NCI-H2081 (cell line): ENCODE measurements at places on chromosomes 3 and 15.

DNA sequence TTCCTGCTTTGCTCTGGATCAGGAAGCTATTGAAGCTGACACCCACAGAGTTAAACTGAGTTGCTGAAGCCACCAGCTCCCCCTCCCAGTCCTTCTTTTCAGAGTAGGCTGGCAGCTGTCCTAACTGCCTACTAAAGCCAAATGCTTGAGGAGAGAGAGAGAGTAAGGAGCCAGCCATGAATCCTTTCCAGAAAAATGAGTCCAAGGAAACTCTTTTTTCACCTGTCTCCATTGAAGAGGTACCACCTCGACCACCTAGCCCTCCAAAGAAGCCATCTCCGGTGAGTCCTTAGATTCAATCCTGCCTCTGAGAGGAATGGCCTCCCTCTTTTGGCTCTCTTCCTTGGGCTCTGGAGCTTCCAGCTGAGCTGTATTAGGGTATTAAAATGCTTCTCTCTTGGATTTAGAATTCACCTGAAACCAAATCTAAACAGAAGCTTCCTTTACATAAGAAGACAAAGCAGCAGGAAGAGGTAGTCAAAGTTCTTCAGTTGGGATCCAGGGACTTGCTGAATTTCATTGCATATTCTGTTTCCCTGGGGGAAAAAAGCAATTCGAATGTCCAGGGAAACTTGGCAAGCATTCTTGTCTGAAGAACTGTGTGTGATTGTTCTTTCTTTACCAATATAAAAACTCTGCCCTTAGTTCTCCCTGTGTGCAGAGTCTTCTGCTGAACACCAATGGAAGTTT, at the start of gene SLC15A2:
Gene SLC15A2 (plus strand): TSS at position 101 of the 690 bp plus-strand sequence. CDS start 76 bp downstream, at position 177.
- no peak for DNase-seq

GRCh38 chr15:40565333-40566238, 744 bp upstream of the CCDC32 start:
- DNase-seq, result no peak

DNA sequence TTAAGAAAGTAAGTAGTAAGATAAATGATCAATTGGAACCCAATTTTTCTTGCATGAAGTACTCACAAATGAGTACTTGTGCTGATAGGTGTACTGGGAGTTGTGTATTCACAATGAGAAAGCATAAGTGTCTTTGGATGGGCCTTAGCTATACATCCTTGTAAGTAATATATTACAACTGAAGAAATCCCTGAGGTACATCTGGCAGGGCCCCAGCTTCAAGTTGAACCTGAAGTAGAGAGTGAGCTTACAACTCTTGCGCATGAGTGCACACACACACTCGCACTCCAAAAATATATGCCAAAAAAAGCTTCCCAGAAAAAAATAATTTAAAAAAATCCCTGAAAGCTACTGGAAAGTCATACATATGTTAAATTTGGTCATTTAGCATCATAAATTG, 222.5 kb downstream of the ROBO2 start:
- DNase-seq, result no peak

- peak; percentile 79 for DNase-seq
These were observed 40.8 kb downstream of the KAT2B start for GRCh38 chr3:20080956-20081554.

DNA sequence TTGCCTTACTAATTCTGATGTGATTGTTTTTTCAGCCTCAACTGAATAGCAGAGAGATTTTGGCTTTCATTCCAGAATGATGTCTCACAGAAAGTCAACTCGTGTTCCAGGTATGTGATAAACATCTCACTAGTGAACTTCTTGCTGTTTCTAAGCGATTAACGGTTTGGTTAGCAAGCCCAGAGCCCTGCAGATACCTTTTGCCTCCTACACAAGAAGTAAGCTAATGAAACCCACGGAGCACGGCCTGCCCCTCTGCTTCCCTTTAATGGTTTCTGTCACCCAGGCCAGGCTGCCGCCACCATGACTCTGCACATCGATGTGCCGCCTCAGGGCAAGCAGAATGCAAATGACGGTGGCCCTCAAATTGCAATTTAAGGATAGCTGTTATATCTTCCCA, 155.9 kb upstream of the ICE2 start:
- no peak for DNase-seq

- DNase-seq, result no peak
These were observed 33.9 kb upstream of the LCTL start for GRCh38 chr15:66599536-66600239.

- DNase-seq, result no peak
These were observed 77.0 kb upstream of the SEC13 start for GRCh38 chr3:10397879-10398278.

DNA sequence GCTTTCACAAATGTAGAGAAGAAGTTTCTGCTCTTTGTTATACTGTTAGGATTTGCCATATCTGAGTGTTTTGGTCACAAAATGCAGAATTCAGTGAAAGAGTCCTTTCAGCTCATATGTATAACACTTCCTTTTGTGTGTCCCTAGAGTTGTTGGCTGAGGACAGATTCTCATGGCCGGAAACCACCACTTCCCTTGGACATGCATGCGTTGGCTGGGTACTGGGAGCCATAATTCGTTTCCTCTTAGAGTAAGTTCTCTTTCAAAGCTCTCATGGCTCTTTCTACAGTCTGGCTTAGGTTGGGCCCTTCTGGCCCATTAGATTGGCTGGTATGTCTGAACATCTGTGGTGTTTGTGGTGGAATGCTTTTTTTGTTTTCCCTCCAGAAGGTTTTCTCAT, 298.5 kb downstream of the DIPK2A start:
- DNase-seq, result no peak

DNA sequence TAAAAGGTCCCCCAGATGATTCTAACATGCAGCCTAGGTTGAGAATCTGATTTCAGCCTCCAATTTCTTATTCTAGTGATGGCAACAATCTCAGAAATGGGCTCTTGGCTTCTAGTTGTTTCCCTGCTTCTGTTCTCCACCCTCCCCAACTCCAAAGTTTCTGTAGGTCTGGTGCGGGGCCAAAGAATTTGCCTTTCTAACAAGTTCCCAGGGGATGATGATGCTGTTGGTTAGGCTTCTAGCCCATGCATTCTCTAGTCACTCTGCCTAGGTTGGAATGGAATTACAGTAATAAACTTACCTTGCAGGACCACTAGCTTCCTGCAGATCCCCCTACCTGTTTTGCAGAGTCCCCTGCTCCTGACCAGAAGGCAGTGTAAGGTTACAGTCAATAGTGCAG, 103.2 kb upstream of the PPP2R3A start:
- no peak for DNase-seq

DNA sequence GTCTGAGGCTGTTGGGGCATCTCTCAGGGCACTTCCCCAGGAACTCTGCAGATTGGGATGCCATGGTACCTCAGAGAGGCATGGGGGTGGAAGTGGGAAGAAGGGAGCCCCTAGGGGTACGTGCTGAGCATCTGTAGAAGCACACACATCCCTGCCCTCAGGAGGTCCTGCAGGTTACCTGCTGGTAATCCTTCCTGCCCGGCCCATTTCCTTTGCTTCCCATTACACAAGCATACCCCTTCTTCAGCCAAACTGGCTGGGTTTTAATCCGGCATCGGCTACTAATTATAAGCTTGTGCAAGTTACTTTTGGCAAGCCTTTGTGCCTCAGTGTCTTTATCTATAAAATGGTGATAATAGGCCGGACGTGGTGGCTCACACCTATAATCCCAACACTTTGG, 3.1 kb upstream of the SMAD6 start:
- DNase-seq, result no peak

- DNase-seq, result no peak
These were observed 25.3 kb upstream of the HRH1 start for GRCh38 chr3:11128682-11129632.

- DNase-seq, result no peak
These were observed 70.2 kb upstream of the ST3GAL6 start for GRCh38 chr3:98692787-98693473.

- DNase-seq, result no peak
These were observed 82.4 kb upstream of the VGLL4 start for GRCh38 chr3:11726146-11726545.

- no peak for DNase-seq
These were observed 25.1 kb downstream of the ACAA1 start for GRCh38 chr3:38111696-38112377.

DNA sequence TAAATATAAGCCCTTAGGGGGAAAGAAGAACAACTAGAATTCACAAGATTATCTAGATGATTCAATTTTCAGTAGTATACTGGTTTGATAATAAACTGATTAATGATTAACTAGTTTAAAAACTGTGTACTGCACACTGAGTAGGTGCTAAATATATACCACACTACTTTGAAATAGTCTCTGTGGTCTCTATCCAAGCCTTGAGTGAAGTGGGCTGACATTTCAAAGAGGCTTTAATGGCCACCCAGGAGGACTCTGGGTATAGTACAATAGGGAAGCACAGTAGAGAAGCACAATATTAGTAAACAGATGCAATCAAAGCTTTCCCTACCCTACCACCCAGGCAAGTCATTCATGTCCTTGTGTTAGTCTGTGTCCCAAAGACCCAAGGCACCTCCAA, 46.7 kb downstream of the FILIP1L start:
- DNase-seq, result no peak

- DNase-seq, result no peak
These were observed 90.0 kb downstream of the STT3B start for GRCh38 chr3:31622636-31623288.

DNA sequence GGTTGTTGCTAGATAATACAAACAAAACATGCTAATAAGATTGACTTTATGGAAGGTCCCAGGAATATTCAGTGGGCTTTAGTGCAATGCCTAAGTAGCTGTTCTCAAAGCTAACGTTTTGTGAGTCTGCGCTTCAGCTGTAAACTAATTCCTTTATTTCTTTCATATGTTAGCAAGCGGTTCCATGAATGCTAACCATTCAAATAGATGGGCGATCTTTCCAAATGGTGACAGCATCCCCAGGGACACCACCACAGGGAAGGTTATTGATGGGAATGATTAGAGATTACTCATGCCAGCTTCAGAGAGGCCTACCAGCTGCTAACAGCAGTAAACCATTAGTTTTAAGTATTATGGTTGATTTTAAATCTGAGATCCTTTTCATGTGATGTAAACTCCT, 405.7 kb upstream of the MCTP2 start:
- no peak for DNase-seq

GRCh38 chr3:140258222-140258724, 323.3 kb downstream of the CLSTN2 start:
- DNase-seq, result no peak

DNA sequence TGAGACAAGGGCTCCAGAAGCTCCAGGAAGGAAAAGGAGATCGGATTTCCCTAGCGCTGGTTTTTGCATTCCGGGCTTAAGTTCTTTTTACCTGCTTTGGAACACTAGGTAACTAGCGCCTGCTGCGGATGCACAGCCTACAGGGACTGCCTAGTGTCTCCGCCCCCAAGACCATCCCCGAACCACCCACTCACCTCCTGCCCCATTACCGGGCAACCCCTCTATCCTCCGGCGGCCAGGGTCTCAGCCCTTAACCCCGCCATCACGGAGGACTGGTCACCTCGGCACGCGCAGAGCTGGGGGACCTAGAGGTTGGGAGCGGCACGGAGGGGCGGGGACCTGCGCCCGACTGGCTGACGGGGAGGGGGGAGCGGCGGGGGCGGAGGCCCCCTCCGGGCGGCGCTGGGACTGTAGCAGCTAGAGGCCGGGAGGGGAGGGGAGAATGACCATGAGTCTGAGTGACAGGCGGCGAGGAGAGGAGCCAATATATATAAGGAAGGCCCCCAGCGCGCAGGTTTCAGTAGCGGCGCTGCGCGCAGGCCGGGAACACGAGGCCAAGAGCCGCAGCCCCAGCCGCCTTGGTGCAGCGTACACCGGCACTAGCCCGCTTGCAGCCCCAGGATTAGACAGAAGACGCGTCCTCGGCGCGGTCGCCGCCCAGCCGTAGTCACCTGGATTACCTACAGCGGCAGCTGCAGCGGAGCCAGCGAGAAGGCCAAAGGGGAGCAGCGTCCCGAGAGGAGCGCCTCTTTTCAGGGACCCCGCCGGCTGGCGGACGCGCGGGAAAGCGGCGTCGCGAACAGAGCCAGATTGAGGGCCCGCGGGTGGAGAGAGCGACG, at the start of gene DLL4:
Gene DLL4 (plus strand): TSS at position 520 of the 839 bp plus-strand sequence. CDS start 329 bp downstream, outside the sequence.
- peak; percentile 64 for DNase-seq

DNA sequence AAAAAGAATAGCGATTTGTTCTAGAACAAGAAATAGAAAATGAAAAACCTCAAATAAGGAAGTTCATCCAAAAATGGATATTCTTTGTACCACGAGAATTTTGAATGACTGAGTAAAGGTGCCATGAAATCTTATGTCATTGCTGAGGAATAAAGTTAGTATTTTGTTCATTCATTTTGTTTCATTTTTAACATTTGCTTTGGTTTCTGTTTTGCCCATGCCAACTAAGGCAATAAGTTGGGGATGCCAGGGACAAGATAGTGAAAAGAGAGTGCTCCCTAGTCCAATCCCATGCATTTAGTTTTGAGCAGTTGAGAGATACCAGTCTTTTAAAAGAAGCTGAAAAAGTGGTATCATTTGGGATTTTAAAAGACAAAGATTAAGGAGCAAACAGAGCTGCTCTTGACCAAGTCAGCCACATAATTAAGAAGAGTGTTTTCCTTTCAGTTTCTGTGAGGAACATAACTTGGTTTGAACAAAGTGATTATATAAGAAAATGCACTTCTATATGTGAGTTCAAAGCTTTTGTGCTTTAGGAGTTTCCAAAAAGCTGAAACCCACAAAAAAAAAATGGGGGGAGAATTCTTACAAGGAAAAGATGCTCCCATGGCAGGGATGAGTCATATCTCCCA, 201.4 kb downstream of the PLOD2 start:
- DNase-seq, result no peak

GRCh38 chr3:126512026-126512425, 5.5 kb downstream of the UROC1 start:
- DNase-seq, result no peak

DNA sequence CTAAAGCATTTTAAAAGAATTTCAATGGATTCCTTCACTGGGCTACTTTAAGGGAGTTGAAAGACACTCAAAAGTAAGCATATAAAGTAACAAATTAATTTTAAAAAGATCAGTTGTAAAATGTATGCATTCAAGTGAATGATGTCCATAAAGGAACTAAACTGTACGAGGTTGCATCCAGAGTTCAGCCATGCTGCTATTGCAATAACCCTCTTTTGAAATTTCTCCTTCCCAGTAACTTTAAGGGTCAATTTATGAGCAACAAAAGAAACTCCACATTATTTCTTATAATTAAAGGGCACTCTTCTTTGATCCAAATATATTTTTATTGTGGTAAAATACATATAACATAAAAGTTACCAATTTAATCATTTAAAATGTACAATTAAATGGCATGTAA, 22.9 kb downstream of the BTLA start:
- no peak for DNase-seq

DNA sequence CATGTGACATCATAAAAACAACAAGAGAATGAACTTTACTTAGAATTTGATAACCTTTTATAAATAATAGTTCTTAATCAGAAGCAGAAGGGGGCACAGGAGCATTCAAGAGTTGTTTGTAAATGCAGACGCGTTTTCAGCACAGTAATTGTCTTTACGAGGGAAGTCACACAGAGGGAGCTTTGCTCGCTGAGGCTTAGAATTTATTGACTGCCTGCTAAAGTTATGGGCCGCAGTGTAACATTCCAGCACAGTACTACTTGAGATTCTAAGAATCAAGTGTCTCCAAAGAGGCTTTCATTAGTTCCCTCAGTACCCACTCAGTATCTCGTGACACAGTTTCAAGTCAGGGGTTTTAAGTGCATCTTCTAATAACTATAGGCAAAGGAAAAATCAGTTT, 288.7 kb downstream of the NR2F2 start:
- DNase-seq, result no peak

GRCh38 chr3:185361920-185362319, 1.0 kb upstream of the MAP3K13 start:
- no peak for DNase-seq

GRCh38 chr3:105555206-105555605, 188.5 kb downstream of the ALCAM start:
- no peak for DNase-seq

GRCh38 chr3:160665784-160666526, 11.0 kb upstream of the ARL14 start:
- DNase-seq, result no peak

- no peak for DNase-seq
These were observed 122.0 kb upstream of the BFSP2 start for GRCh38 chr3:133277813-133278212.
